ENCODE measurements at places on chromosomes 2 and 18. TPM values are rescaled to one million over a fixed set of nuclear protein-coding genes. Genes with fewer than 3 reads are reported as not detected.

- DNase-seq, result no peak
These were observed 4.0 kb downstream of the VAMP5 start for GRCh38 chr2:85588236-85588635.

- DNase-seq, result no peak
These were observed 905 bp downstream of the TTLL4 start for GRCh38 chr2:218711550-218711929.

DNA sequence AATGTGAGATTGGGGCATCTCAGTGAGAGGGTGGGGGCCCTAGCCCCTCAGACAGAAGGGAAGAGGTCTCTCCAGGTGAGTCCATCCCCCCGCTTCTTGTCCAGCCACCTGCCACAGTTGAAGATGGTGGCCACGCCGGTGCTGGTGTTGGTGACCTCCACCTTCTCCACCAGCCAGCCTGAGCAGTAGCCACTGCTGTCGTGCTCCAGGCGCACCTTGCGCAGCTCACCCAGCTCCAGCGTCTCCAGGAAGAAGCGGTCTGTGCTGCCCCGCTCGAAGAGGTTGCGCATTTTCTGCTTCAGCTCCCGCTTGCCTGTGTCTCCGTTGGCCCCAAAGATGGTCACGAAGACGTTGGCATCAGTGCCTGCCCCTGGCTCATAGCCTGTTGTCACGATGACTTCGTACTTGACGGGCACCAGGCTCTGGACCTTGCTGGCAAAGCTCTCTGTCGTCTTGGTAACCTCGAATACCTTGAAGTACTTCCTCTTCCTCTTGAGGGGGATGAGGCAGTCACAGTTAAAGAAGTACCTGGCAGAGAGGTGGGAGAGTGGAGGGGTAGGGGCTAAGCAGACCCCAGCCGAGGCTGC lies 179.5 kb downstream of the LOXHD1 start:
- no peak for DNase-seq

- no peak for DNase-seq
These were observed 82.6 kb downstream of the C18orf54 start for GRCh38 chr18:54440292-54440691.

GRCh38 chr2:46299365-46300263 lies 2.4 kb downstream of the EPAS1 start:
- peak; percentile 71 for DNase-seq

DNA sequence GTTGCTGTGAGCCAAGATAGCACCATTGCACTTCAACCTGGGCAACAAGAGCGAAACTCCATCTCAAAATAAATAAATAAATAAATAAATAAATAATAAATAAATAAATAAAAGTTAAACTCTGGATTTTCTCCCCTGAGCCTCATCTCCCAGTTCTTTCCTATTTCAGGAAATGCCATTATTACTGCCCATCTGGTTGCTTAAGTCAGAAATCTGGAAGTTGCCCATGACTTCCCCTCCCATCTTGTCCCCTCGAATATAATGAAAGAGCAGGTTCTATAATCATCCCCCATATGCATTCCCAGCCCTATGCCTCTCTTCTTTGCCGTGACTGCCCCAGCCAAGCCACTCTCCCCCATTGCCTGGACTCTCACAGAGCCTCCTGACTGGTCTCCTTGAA lies 4.2 kb upstream of the PSD4 start:
- DNase-seq, result no peak

- DNase-seq, result no peak
These were observed 123.5 kb downstream of the LAMA3 start for GRCh38 chr18:23812546-23813440.

GRCh38 chr2:162221064-162221463 lies 22.2 kb downstream of the FAP start:
- DNase-seq, result peak; percentile 46

GRCh38 chr2:43367012-43367782 lies 140.8 kb upstream of the ZFP36L2 start:
- DNase-seq, result no peak

GRCh38 chr2:159455330-159455918 lies 160.9 kb downstream of the BAZ2B start:
- DNase-seq, result no peak

The LPIN1 gene
- 50.8 TPM for total RNA-seq

DNA sequence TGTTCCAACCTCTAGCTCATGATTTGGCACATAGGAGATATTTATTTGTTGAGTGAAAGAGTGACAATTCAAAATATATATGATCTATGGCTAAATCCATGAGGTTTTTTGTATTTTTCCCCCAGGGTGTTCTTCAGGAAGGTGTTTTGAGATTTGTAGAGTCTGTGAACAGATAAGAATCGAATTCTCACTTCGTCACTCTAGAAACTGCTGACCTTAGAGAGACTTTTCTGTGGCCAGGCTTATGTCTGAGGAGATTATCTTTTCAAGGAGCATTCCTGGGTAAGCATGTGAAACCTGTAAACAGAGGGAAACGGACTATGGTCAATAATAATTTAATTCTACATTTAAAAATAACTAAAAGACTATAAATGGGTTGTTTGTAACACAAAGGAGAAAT lies 849 bp upstream of the ITGB6 start:
- no peak for DNase-seq

DNA sequence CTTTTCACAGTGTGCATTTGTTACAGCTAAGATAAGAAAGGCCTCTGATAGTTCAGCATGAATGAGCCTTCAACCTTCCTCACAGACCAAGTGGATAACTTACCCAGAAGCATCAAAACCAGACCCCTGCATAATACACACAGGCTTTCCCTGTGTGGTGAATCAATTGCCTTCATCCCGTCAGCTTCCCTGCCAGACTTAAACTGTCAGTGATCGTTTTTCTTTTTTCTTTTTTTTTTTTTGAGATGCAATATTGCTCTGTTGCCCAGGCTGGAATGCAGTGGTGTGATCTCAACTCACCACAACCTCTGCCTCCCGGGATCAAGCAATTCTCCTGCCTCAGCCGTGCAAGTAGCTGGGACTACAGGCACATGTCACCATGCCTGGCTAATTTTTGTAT lies 20.5 kb upstream of the SLC35F5 start:
- DNase-seq, result no peak

The TMEM247 gene
- not detected for total RNA-seq

- no peak for DNase-seq
These were observed 545.8 kb downstream of the ARHGAP15 start for GRCh38 chr2:143675021-143675420.

DNA sequence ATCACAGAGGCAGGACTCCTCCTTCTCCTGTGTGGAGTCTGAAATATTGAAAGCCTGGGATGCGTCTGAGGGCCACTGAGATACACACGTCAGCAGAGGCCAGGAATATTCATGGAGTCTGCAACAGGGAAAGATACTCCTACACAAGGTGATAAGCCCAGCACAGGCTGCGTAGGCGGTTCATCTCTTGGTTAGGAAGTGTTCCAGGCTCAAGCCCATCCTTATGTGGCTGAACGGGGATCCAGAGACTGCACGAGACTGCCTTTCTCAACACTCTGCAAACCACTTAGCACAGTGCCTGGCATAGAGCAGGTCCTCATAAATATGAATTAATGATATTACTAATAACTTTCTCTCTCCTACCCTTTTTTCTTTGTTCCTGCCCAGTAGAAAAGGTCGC lies 29.2 kb upstream of the AGPS start:
- no peak for DNase-seq

DNA sequence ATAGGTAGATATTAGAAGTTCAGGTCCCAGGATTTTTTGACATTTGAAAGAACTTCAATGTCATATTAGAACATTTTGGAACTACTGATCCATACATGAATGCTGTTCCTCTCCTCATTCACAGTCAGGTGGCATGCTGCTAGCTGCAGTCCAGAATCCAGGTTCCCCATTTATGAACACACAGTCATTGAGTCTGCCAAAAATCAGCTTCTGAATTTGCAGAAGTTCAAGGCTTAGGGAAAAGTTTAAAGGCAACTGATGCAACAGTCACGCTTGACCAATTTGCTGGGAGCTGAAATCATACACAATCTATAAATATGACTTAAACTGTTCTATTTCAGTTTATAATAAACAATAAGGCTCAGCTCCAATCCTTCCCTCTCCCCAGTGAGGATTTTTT lies 17.3 kb upstream of the TTR start:
- DNase-seq, result no peak

- DNase-seq, result no peak
These were observed 8.4 kb upstream of the PRKCE start for GRCh38 chr2:45643095-45643494.

GRCh38 chr18:8951491-8951890 lies 151.0 kb upstream of the NDUFV2 start:
- no peak for DNase-seq

The COL4A4 gene
- total RNA-seq, result 8.3 TPM

The AGXT gene
- not detected for total RNA-seq

- DNase-seq, result no peak
These were observed 755 bp upstream of the ATP9B start for GRCh38 chr18:79068341-79068936.

DNA sequence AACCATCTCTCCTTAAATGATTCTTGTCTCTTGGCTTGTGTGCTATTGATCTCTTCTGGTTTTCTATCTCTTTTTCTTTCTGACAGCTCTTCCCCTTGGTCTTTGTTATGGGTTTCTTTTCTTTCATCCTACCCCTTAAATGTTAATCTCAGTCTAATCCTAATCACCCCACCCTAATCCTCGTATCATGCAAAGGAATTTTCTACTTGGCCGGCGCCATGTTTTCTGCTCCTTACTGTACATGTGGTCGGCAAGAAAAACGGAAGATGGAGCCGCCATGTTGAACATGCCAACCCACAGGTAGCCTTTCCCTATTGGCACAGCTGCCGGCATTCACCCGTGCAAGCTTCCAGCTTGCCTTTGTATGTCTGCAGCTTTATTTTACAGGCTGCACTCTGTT lies 61.8 kb upstream of the VPS54 start:
- DNase-seq, result no peak

The NEU4 gene
- not detected for total RNA-seq

The PIEZO2 gene
- 3.2 TPM for total RNA-seq

The MAP3K19 gene
- total RNA-seq, result 1.3 TPM

The GMPPA gene
- 23.7 TPM for total RNA-seq

GRCh38 chr2:127770973-127771735 lies 39.8 kb downstream of the WDR33 start:
- no peak for DNase-seq

The SCN9A gene
- total RNA-seq, result 1.2 TPM

DNA sequence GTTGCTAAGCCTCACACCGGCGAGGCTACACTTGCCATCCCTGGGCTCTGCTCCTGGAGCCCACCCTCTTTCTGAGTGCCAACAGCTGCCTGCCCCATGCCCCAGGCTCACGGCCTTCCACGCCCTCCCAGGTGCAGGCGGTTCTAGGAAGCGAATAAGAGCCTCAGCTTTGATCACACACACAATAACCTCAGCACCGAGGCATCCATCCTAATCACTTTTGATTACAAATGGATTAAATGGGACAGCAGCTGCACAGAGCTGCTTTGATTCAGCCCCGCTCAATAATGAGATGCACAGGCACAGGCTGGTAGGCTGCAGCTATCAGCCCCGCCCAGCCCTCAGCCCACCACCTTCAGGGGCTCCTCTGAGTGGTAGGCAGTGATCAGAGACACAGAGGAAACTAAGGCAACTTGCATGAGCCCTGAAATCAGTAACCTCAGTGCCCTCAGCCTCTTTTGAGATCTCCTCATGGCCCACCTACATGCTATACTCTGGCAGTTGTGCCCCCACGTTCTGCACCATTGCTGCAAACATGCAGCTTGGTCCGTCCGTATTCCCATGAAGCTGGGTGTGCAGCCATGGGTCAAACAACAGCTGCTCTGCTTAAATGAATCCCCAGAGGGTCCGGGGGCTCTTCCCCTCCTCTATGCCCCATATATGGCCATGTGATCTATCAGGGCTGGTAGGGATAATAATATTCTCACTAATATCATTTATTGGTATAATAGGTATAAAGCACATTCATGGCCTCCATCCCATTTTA lies 171.4 kb downstream of the SETBP1 start:
- DNase-seq, result no peak

GRCh38 chr18:27967913-27968824 lies 208.8 kb downstream of the CDH2 start:
- no peak for DNase-seq

The SERPINB10 gene
- total RNA-seq, result not detected

The STARD6 gene
- total RNA-seq, result not detected

The NEU2 gene
- not detected for total RNA-seq

- no peak for DNase-seq
These were observed 19.3 kb downstream of the GALM start for GRCh38 chr2:38685116-38685735.

All from ovary (tissue), 10 donors.